Chondrocyte (in vitro differentiated cells): ENCODE measurements at places on chromosomes 4 and X. TPM values are rescaled to one million over a fixed set of nuclear protein-coding genes. Genes with fewer than 3 reads are reported as not detected.

GRCh38 chr4:39285111-39285795, 80.9 kb downstream of the RFC1 start:
- no peak for DNase-seq

DNA sequence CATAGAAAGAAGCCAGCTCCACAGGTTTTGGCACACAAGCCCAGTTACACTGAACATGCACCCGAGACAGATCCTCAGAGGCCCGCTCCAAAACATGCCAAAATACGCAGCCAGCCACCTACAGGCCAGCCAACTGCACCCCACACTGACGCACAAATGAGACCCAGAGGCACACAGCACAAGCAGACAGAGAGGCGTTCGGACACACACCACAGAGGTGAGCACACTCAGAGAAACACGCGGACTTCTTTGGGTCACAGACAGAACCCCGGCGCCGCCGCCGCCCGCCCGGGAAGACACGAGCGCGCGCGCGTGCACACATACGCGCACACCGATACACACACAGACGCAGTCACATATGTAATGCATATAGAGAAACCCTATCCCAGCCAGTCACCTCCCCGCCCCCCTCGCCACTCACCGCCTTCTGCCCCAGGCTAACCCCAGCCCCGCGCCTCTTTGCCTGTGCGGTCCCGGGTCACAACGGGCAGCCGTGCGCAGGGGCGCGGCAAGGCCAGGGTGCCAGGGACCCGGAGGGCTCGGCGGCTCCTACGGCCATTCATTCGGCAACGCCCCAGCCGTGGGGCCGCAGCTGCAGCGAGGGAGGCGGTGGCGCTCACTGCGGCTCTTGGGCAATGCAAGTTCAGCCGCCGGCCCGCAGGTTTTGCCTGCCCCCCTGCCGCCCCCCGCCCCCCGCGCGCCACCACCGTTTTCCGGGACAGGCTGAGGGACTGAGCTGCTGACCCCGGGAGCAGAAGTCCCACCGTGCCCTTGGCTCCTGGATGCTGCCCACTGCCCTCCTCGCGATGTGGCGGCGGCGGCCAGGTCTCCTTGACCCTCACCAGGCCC, 553 bp downstream of the SEPTIN6 start:
- no peak for DNase-seq

DNA sequence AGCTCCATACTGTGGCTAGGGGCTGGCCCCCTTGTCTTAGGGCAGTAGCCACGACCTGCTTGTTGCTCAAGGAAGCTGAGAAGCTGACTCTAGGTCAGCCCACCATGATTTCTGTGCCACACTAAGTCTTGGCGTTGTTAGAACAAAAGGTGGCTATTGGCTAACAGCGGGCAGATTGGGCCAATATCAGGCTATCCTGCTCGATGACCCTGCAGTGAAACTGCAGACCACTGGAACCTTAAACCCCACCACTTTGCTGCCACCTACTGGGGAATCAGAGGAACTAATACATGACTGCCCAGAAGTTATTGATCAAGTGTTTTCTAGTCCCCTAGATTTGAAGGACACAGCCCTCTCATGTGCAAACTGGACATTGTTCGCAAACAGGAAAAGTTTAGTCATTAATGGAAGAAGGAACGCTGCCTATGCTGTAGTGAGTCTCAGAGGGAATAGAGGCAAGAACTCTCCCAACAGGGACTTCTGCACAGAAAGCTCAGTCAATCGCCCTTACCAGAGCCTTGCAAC, 17.0 kb upstream of the PAPSS1 start:
- no peak for DNase-seq

DNA sequence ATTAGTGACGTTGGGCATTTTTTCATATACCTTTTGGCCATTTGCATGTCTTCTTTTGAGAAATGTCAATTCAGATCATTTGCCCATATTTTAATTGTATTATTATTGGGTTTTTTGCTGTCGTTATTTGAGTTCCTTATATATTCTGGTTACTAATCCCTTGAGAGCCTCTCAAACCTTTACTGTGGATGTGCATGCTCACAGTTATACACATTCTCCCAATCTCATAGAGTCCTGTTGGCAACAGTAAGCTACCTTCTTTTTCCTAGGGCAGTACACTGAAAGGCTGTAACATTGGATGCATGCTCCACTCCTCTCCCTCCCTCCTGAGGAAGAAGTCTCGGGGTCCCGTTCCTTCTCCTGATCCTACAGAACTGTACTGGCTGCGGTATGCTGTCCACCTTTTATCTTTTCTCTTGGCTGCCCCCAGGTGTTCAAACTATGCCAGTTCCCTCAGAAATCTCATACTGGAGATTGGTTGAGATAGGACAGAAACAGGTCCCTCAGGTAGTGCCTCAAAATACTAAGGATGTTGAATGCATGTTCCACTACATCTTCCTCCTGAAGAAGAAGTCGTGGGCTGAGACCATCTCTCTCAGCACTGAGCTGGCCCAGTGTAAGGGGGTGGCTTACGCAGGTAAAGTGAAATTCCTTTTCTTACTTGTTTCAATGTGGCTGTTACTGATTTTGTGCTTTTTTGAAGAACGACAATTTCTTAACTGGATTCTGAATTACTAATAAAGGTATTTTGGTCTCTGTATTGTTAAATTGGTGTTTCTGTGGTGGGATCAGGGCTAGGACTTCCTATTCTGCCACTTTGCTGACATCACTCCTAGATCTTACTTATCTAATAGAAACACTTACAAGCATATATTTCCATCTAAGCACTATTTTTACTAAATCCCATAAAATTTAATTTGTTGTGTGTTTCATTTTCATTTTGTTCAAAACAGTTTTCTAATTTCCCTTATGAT, 145.4 kb upstream of the HUWE1 start:
- DNase-seq, result no peak

DNA sequence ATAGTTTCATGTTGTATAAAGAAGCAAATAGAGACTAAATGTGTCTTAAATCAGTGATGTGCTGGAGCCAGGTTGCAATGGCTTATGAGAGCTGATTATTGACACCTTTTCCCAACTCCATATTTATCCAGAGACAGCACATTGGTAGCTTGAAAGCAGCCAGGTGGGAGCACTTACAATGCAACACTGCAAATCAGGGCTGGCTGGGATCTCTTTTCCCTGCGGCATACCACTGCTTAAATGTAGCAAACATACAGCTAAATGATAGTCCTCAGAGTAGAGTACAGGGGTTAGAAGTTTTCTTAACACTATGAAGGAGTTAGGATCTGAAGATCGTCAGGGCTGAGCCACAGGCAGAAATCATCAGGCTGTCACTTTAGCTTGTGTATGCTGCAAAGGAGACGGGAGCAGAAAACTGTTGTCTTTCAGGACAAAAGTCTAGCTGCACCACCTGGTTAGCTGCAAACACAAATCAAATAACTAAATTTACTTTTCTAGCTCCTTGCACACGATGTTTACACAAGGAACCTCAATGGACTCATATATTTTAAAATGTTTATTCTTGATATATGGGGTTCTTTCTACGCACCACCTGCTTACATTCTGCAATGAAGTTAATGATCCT, 527.3 kb downstream of the TLL1 start:
- no peak for DNase-seq

GRCh38 chrX:138847930-138848329, 136.4 kb upstream of the FGF13 start:
- no peak for DNase-seq

DNA sequence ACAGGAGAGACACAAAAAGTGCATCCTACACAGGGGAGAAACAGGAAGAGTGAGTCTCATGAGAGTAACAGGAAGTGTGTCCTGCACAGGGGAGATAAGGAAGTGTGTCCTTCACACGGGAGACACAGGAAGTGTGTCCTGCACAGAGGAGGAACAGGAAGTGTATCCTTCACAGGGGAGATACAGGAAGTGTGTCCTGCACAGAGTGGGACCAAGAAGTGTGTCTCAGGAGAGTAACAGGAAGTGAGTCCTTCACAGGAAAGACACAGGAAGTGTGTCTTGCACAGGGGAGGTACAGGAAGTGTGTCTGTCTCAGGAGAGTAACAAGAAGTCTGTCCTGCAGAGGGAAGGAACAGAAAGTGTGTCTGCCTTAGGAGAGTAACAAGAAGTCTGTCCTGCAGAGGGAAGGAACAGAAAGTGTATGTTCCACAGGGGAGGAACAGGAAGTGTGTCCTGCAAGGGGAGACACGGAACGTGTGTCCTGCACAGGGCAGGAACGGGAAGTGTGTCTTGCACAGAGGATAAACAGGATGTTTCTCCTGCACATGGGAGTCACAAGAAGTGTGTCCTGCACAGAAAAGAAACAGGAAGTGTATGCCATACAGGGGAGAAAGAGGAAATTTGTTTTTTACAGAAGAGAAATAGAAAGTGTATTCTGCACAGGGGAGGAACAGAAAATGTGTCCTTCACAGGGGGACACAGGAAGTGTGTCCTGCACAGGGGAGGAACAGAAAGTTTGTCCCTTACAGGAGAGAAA, 102.0 kb downstream of the ARSF start:
- no peak for DNase-seq

- DNase-seq, result no peak
Measured at GRCh38 chrX:17537723-17538243, 162.8 kb downstream of the NHS start.

GRCh38 chr4:40333921-40334352, 1.2 kb upstream of the CHRNA9 start:
- DNase-seq, result no peak

SNCA gene
- 3.1 to 5.0 TPM (median 3.9 TPM) in 3 replicates for total RNA-seq
